ENCODE measurements at places on chromosomes 4 and X. TPM values are rescaled to one million over a fixed set of nuclear protein-coding genes. Genes with fewer than 3 reads are reported as not detected.

The PIGA gene
- total RNA-seq: 12.4 TPM

The SMIM10 gene
- 0.17 TPM for total RNA-seq

The CXorf49 gene
- not detected for total RNA-seq

The DCLK2 gene
- total RNA-seq: 0.10 TPM

The GLUD2 gene
- total RNA-seq: 0.25 TPM

The GUCY1B1 gene
- 0.32 TPM for total RNA-seq

The DNAAF6 gene
- not detected for total RNA-seq

The DUSP21 gene
- not detected for total RNA-seq

The SMIM14 gene
- 10.4 TPM for total RNA-seq
